Mesendoderm (in vitro differentiated cells): ENCODE measurements at places on chromosomes 16 and 17.

GRCh38 chr16:17474572-17474971 lies 3.8 kb upstream of the XYLT1 start:
- DNase-seq, result no peak

DNA sequence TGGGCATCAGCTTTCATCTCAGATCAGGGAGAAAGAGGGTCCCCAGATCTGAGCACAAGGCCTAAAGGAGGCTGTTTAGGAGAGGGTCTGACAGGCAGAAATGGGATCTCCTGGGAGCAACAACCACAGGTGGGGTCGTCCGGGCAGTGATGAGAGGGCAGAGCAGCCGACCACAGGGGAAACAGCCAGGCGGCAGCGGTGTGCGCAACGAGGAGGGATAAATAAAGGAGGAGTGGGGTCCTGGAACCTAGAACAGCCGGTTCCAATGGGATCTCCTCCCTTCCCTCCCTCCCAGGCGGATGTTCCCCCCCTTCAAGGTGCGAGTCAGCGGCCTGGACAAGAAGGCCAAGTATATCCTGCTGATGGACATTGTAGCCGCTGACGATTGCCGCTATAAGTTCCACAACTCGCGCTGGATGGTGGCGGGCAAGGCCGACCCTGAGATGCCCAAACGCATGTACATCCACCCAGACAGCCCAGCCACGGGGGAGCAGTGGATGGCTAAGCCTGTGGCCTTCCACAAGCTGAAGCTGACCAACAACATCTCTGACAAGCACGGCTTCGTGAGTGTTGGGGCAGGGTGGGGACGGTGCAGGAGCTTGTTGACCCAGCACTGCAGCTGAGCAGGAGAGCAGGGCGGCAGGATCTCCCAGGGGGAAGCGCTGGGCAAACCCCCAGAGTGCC lies 1.9 kb downstream of the TBX2 start:
- DNase-seq, result no peak

DNA sequence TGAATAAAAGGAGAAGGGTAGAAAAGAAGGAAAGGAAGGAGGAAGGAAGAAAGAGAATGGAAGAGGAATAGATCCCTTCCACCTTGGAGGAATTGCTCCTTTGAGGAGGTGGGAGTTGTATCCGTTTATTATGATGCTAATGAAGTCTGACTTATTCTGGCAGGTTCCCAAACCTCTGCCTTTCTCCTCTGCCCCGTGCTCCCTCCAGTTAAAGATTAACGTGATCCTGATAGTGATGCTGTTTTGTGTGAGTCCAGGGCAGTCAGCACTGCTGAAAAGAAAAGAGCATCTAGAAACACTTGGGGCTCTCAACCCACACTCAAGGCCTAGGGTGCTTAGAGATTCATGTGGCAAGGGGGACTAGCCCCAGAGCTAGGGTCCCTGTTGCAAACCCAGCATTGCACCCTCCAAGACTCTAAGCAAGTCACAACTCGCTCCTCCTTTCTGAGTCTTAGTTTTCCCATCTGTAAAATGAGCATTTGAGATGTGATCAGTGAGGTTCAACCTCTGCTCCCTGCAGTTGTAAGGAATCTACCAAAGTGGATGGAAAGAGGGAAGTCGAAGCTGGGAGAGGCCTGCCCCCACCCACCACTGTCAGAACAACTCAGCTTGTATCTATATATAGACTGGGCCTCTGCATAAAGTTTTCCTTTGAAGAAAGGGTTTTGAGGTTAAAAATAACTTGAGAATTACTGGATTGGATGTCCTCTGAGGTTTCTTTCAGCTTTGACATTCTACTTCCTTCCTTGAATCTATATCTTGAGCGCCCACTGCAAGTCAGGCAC lies 46.9 kb upstream of the TMEM132E start:
- DNase-seq, result no peak

DNA sequence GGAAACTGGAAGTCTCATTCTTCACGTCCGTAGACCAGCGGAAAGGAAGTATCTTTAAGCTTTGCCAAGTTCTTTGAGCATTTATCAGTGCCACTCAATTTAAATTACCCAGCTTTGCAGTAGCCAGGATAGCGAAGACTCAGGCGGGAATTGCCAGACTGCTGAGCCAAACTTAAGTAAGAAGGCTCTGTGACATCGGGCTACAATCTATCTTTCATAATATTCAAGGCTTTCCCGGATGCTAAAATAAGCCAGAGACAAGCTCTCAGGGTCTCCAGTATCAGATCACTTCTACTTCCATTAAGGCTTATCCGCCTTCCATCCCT lies 436 bp upstream of the BRIP1 start:
- no peak for DNase-seq

DNA sequence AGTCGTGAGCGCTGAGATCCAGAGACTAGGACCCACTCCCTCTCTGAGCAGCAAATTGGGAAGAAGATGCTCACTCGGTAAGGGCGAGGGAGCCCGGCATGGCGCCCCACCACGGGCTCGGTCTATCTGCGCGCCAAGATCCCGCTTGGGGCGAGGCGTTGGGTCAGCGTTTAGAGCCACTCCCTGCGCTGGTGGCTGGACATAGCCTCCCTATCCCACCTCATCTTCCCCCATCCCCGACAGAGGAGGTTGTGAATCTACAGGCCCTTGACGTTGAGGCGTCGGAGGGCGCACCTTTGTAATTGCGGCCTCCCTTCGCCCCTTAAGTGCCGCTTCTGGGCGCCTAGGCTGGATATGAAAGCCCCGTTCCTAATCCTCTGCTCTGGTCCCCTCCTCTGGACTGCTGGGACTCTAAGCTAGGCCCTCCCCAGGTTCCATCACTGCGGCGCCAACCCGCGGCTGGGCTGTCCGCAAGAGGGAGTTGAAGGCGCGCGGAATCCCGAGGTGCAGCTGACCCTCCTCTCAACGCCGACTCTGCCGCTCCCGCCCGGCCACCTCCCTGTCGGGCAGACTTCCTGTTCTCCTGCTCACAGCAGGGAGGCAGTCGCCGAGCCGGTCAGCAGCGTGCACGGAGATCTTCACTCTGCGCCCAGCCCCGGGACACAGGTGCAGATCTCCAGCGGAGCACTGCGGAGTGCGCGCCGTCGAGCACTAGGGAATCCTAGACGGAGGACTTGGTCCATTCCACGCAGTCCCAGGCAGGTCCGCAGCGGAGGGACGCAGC lies 16.1 kb upstream of the HOXB9 start:
- peak; percentile 91 for DNase-seq

DNA sequence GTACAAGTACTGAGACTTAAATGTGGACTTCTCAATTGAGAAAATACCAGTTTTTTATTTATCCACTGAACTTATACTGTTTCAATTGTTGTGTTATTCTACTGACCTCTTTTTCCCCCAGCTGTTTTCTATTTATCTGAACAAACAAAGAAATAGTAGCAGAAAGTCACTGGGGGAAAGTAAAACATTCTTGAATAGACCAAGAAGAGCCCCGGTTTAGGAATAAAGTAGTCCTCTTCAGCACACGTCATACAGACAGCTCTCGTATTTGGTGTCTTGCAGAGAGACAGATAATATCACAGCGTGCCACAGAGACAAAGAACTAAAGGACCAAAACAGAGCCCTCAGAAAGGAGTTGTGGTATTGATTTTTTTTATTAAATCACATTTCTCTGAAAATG lies 1159.1 kb upstream of the CDH8 start:
- DNase-seq, result no peak

- peak; percentile 91 for DNase-seq
Measured at GRCh38 chr17:18033442-18034099, 5.4 kb downstream of the ATPAF2 start.

DNA sequence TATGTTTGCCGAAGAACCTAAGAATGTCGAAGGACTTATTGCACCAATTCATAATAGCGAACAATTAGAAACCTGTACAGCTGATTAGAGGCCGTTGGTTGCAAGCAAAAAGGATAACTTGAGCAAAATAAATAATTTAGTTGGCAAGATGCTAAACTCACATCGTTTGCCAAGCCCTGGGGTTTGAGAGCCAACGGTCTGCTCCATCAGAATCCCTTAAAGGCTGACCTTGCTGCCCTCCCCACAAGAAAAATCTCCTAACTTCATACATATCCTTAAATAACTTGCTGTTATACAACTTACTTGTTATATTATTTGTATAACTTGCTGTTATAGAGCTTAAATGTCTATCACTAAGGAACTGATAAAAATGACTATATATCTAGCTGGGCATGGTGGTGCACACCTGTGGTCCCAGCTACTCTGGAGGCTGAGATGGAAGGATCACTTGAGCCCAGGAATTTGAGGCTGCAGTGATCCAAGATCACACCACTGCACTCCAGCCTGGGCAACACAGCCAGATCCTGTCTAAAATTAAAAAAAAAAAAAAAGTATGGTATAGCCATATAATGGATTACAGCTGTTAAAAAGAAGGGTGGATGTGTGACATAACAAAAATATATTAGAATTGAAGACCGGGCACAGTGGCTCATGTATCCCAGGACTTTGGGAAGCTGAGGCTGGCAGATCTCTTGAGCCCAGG lies 1.9 kb upstream of the TRIM37 start:
- DNase-seq, result no peak

DNA sequence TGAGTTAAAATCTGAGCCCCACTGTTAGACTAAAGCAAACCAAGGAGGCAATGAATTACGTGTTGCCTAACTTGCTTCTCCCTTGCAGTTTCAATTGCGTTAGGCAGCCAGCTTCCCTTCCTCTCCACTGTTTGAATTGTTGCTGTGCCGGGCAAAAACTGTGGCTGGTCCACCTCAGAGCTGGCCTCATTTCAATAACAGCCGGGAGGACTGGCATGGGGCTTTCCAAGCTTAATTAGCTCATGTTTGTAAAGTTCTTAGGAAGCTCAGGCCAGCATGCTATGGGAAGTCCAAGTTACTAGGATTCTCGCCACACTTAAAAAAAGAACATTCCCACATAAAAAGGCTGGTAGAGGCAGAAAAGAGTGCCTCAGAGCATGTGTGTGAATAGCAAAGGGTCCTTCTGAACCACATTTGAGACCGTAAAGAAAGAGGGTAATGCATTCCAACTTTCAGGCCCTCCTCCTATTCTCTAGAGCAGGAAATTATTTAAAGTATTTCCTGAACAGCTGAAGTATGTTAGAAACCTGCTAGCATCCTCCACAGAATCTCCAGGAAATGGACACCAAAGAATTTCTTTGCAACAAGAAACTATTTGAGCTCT lies 79.0 kb upstream of the SMURF2 start:
- no peak for DNase-seq

GRCh38 chr16:65034915-65035314 lies 86.9 kb downstream of the CDH11 start:
- peak; percentile 16 for DNase-seq

GRCh38 chr17:27530764-27531391 lies 74.6 kb downstream of the KSR1 start:
- no peak for DNase-seq

GRCh38 chr16:30533748-30534367 lies 800 bp downstream of the ZNF747 start:
- no peak for DNase-seq

GRCh38 chr17:29855686-29856085 lies 74.3 kb downstream of the SSH2 start:
- no peak for DNase-seq

GRCh38 chr16:58419241-58419990 lies 27.1 kb downstream of the GINS3 start:
- DNase-seq, result no peak

DNA sequence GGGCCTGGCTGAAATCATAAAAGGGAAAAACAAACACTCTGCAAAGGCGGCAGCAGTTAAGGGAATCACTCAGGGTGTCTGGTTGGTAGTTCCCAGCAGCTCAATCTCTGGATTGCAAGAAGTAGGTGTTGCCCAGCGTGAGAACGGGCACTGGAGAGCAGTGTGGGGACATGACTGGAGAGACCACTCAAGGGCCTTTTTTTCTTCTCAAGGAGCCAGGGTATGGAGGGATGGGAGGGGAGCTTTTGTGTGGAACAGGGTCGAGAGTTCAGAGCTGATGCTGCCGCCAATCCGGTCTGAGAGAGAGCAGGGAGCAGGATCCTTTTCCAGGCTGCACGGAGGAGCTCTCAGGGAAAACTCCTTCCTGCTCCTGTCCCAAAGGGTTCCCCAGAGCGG lies 15.2 kb downstream of the SCNN1B start:
- no peak for DNase-seq

DNA sequence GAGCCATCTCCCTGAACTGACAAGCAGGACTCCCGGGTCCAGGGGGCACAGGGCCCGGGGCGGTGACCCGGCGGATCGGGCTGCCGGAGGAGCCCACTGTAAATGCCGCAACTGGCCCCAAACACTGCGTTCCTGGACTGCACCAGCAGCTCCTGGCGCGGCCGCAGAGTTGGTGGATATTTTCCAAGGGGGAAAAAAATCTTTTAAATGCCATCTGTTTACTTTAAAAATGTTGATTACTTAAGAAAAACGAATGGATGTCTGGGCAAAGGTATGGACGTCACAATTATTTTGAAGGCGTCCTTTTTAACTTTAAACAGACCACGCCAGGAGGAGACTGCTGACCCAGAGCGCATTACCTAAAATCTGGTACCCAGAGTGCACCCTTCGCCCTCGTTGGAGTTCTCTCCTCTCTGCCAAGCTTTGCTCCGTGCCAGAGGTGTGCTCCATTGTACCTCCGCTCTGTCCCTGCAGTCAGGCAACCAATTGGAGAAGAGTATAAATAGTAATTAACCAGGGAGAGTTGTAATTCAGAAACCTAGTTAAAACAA lies 3.4 kb downstream of the HS3ST3B1 start:
- no peak for DNase-seq

DNA sequence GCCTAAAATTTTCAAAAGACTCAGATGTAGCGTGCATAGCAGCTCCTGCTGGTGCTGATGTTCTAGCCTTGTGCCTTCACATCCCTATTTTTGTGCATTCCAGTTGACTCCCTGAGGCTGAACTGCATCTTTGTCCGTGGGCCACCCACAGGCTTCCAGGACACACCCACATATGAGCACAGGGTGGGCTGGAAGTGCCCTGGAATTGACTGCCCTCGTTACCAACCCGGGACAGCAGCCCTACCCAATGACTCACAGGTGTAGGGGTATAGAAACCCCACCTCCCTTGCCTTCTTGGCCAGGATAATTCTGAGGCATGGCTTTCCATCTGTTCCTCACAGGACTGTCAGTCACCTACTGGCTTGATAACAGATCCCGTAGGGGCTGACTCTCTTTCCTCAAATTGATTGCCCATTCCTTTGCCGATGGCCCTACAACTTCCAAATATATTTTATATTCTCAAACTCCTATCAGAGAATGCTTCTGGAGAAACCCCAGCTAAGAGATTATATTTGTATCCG lies 65.9 kb upstream of the CDH13 start:
- no peak for DNase-seq

- no peak for DNase-seq
Measured at GRCh38 chr16:54425068-54425467, 138.5 kb upstream of the IRX3 start.
